ENCODE measurements at places on chromosomes 3 and 15. TPM values are rescaled to one million over a fixed set of nuclear protein-coding genes. Genes with fewer than 3 reads are reported as not detected.

Gene PLA2G4B
- total RNA-seq = 10.2 TPM

Gene CYP8B1
- not detected for total RNA-seq

Gene KCNMB3
- 4.9 TPM for total RNA-seq

Gene LRRC34
- total RNA-seq = 1.0 TPM

Gene ADPRH
- 10.9 TPM for total RNA-seq

Gene ABI3BP
- 170 TPM for total RNA-seq

Gene IL16
- total RNA-seq = 11.1 TPM

Gene FILIP1L
- total RNA-seq = 23.7 TPM

Gene SPATA12
- total RNA-seq = not detected

Gene ZNF774
- total RNA-seq = 4.6 TPM

Gene BOC
- 55.1 TPM for total RNA-seq

Gene CP
- total RNA-seq = 25.9 TPM

Gene MUC13
- 3.9 TPM for total RNA-seq

Gene TM4SF18
- total RNA-seq = 43.8 TPM

Gene CYP1A2
- total RNA-seq = not detected

Gene FHIT
- 9.0 TPM for total RNA-seq

Gene GOLGA8O
- 1.1 TPM for total RNA-seq

Gene C3orf49
- not detected for total RNA-seq

Gene PBRM1
- 81.0 TPM for total RNA-seq

Gene SEMA6D
- total RNA-seq = 22.8 TPM

Gene MME
- 114 TPM for total RNA-seq

Gene CAMK2N2
- total RNA-seq = not detected

Gene TMEM212
- 1.3 TPM for total RNA-seq

Gene CPB1
- 3.4 TPM for total RNA-seq

Gene ITIH1
- total RNA-seq = 0.33 TPM

Gene SYNPR
- not detected for total RNA-seq

Gene IL17RE
- total RNA-seq = 11.7 TPM

Gene PLXND1
- 118 TPM for total RNA-seq

Gene ADAMTSL3
- 1.8 TPM for total RNA-seq

Gene CCDC191
- total RNA-seq = 4.3 TPM

Gene PDZRN3
- 36.0 TPM for total RNA-seq

Gene KLHL40
- total RNA-seq = not detected

Gene ZBED2
- total RNA-seq = not detected

Gene GHSR
- total RNA-seq = not detected

Gene PRRT3
- 2.0 TPM for total RNA-seq

Gene MRAS
- total RNA-seq = 157 TPM

Gene XIRP1
- not detected for total RNA-seq

Gene FOXL2NB
- not detected for total RNA-seq

Measured in breast epithelium (tissue), 4 donors.